ENCODE measurements at places on chromosomes 5 and 9.

GRCh38 chr5:14781106-14781505 is 90.5 kb downstream of the ANKH start:
- no peak for DNase-seq

DNA sequence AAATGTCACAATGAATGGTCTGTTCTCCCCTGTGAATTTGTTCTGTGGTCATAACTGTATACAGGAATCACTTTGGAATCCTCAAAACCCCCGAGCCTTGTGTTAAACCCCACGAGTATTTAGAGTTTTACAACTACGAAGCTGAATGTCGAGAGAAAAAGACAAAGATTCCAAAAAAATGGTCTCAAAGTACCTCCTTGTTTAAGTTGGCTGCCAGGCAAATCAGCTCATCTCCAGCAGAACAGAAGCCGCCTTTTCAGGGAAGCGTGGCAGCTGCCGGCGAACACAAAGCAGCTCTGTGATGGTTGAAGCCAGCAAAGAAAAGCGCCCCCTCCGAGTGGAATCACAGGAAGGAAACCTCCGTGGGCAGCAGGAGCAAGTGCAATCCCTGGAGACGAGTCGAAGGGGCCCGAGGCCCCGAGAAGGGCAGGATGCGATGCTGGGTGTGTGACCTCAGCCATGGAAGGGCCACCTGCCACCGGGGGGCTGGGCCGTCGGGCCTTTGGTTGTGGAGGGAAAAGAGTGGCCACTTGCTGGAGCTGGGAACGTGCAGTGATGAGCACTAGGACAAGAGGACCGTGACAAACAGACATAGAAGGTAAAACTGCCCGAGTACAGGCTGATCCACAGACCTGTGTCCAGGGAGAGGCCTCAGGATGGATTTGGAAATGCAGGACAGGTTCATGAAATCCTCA is 706.4 kb downstream of the SEMA5A start:
- no peak for DNase-seq

- DNase-seq, result no peak
Observed at GRCh38 chr5:151258816-151259215, 5.8 kb downstream of the GM2A start.

DNA sequence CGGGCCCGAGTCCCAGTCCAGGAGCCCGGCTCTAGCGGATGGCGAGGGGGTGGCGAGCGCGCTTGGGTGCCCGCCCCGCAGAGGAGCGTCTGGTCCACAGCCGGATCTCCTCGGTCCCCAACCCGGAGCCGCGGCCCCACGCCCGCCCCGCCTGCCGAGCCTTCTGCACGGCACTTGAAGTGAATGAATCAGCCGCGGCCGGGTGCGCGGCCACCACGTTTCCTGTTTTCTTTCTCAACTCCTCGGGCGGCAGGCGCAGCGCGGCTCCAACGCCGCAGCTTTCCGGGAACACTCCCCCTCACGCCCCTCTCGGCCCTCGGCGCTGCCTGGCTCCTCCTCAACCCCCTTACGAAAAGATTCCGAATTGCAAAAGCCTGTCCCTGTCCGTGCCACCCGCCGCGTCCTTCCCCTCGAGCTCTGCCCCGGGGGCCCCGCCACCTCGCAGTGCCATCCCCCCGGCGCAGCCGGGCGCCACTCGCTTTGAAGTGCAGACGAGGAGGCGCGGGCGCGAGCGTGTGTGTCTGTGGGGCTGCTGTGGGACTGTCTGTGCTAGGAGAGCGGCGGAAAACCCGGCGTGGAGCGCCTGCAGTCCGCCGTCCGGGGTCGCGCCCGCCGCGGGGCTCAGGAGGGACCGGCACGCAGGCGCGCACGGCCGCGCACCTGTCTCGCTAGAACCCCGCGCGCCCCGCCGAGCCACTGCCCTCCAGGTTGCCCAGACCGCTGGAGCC is 456.6 kb downstream of the RAB3C start:
- DNase-seq, result peak; percentile 88

DNA sequence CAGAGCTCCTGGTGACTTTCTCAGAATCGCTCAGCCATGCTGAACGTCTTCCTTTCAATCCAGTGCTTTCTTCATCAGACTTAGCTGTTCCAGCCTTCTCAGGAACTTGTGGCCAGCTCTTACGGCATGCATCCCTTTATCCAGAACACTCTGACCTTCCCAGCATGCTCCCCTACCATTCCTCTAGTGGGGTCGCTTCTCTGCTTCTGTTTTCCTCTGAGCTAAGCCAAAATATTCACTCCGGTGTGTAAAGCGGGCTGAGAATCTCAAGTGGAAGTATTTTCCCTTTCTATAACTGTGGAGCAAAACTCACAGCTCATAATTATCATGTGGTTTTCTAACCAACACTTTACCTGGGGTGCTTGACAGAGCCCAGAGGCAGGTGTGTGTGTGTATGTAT is 6.2 kb downstream of the DCANP1 start:
- no peak for DNase-seq

GRCh38 chr9:3018071-3018470 is 174.2 kb upstream of the PUM3 start:
- DNase-seq, result no peak

DNA sequence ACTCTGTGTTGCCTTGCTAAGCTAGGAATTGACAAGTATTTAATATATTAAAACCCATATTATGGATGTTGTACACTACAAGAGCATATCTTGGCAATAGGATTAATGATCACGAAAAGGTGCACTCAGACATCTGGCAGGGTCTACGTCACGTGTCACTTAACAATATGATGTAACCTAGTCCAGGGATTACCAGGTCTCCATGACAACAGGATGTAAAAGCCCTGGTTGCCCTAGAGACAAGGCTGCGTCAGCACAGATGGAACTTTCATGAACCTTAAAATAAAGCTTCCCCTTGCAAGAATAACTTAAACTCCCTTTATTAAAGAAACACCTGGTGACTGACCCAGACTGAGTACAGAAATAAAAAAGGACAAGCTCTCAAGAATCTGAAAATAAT is 717.8 kb downstream of the CDH18 start:
- DNase-seq, result no peak

GRCh38 chr5:152514827-152515397 is 109.8 kb upstream of the NMUR2 start:
- peak; percentile 10 for DNase-seq

DNA sequence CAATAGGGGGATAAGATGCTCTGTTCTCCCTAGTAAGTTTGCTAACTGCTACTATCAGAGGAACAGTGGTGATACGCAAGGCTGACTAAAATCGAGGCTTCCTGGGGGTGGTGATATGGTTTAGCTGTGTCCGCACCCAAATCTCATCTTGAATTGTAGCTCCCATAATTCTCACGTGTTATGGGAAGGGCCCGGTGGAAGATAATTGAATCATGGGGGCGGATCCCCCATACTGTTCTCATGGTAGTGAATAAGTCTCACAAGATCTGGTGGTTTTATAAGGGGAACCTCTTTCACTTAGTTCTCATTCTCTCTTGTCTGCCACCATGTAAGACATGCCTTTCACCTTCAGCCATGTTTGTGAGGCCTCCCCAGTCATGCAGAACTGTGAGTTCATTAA is 135.1 kb downstream of the LHFPL2 start:
- DNase-seq, result no peak

DNA sequence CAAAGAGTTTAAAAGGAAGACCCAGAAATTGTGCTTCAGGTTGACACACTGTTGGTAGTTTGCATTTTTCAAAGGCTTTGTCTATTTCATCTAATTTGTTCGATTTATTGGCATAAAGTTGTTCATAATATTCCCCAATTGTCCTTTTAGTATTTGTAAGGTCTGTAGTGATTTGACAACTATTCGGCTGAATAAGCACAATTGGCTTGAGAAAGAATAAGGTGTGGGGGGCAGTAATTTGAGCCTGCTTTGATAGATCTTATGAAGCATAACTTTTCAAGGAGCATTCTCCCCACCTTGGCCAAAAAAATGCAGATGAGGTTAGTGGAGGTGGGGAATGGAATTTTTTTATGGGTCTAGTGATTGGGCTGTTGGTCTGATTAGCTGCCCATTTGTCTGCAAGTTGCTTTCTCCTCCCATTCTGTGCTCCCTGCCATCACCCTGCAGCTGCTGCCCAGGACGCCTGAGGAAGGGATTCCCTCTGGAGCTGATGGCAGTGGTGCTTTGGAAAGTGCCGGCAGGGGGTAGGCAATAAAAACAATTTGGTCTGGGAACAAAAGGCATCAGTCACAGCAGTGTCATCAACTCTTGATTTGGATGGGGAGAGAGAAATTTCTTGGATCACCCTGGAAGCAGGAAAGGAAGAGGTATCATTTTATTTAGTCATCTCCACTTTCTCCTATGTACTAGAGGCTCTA is 26.6 kb downstream of the WNT8A start:
- no peak for DNase-seq

GRCh38 chr5:142770650-142771609 is 753 bp downstream of the ARHGAP26 start:
- DNase-seq, result peak; percentile 59

DNA sequence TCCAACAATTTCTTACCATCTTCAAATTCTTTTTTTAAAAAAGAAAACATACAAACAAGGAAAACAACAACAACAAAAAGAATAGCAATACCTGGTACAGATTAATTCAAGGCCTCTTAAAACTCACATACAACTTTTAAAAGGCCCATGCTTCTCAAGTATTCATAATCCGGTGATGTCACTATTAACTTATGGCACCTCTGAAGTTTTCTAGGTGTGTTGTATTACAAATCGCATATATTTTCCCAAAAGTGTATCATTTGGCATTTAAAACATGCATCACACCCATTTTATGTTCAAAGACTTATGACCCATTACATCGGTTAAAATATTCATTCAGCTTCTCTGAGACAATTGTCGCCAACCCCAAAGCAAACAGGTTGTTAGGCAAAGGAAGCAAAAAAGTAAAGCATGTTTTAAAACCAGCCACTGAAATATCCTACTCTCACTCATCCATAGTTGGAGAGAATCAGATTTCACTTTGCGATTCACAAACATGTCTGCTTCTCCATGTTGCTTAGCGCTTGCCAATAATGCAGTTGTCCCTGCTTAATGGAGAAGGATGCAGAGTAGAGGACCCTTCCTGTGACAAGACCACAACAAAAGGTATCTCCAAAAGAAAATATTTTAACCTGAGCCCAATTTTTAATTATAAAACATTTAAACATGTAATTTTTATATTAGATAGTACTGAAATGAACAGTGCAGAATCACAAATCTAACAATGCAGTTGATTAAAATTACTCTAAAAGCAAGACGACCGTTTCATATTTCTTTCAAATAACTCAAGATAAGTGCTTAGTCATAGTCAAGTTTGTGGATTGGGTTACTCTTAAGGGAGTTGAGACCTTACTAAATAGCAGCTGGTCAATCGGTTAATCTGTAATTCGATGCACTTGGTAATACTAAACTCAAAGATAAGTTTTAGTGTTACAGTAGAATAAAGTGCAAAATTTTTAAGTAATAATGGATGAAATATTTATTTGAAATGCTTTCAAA is 1.6 kb downstream of the SKP1 start:
- DNase-seq, result no peak

DNA sequence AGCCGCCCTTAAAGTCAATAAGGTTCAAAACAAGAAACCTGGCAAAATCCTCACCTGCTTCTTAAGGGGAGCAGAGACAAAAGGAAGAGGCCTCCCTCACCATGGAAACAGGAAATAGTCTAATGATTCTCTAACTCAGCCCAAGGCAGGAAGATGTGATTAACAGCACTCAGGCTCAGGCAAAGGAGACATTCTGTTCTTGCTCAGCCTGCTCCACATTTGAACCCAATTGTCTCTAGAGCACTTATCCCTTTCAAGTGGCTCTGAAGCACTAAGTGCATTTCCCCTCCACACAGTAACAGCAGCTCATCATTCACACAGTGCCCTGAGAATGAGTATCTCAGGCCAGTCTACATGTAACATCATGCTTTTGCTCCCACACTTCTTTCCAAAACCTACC is 72.3 kb downstream of the NIPSNAP3B start:
- no peak for DNase-seq

- DNase-seq, result no peak
Observed at GRCh38 chr5:10279328-10279727, 28.4 kb downstream of the CMBL start.

DNA sequence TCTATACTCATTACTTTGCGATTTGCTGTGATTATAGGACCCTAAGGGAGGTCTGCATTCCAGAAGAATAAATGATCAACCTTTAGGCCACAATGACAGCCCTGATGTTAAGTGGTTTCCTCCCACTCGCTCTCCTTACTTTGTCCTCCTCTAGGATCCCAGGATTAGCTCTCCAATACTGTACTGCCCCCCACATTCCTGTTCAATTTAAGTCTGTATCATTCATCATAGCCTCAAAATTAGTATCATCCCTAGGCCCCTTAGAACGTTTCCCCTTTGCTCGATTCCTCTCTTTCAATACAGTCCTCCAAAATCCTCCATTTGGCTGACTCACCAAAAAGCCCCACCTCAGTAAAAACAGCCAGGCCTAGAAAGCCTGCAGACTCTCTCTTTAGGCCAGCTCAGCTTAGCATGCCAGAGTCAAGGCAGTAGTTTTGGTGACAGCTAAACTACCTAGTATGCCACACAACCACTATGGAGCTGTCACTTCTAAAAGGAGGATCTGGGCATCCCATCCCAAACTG is 24.4 kb downstream of the RNF145 start:
- no peak for DNase-seq

DNA sequence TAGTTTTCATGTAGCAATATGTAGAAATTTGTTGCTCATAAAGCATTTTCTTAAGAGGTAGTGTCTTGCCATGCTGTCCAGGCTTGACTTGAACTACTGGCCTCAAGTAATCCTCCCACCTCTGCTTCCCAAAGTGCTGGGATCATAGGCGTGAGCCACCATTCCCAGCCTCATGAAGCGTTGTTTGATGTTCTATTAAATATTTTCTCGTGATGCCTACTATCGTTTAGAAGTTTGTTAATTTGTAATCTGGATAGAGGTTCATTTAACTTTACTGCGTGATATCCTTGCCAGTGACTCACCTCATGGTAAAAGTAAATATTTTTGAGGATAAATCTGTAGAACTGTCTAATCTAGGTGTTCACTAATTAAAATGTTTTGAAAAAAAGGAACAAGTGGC is 82.6 kb downstream of the VCAN start:
- DNase-seq, result no peak

GRCh38 chr5:7910738-7911428 is 41.9 kb downstream of the MTRR start:
- no peak for DNase-seq

DNA sequence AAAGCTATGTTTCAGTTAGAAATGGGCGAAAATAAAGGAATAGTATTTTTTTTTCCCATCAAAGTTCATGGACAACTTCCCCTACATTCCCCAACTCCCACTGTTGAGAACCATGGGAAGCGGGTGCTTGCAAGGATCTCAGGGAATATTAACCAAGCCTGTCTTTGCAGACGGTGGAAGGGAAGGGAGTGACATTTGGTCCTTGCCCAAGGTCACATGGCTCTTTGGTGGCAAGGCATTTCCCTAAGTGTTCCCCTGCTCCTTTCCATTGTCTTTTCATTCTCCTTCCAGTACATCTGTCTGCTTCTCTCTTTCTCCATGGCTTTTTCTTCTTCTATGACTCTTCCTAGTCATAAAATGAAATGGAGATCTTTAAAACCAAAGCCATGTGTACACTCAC is 19.0 kb downstream of the C9orf57 start:
- no peak for DNase-seq

DNA sequence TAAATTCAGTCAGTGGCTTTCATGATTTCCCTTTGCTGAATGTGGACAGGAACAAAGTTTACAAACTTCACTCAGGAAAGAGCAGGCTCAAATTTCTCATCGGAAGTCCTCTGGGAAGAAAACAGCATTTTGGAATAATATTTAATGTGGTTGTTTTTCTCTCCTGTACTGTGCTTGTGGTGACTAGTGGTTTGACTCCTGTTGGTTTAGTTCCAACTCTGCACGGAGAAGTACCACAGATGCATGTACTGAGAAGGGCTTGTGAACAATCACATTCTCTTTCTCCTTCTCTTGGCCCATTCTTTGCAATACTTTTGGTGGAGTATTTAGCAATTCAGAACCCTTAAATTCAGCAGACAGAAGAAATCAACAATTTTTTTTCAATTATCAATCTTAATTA is 13.3 kb downstream of the MPDZ start:
- DNase-seq, result no peak

Data from CD4-positive, alpha-beta T cell treated with Interleukin-10 for 1 hour (primary cell).